SHP77 (cell line): ENCODE measurements at places on chromosomes 2 and 18.

DNA sequence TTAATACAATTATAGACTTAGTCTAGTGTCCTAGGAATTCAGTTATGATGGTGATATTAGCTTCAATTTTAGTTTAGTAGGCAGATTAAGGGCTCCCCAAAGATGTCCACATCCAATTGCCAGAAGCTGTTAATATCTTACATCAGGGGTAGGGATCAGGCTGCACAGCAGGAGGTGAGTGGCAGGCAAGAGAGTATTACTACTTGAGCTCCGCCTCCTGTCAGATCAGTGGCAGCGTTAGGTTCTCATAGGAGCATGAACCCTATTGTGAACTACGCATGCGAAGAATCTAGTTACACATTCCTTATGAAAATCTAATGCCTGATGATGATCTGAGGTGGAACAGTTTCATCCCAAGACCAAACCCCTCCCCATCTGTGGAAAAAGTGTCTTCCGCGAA lies 54.9 kb downstream of the NYAP2 start:
- DNase-seq = no peak

- no peak for DNase-seq
Measured at GRCh38 chr2:17879913-17880274, 1.4 kb downstream of the KCNS3 start.

DNA sequence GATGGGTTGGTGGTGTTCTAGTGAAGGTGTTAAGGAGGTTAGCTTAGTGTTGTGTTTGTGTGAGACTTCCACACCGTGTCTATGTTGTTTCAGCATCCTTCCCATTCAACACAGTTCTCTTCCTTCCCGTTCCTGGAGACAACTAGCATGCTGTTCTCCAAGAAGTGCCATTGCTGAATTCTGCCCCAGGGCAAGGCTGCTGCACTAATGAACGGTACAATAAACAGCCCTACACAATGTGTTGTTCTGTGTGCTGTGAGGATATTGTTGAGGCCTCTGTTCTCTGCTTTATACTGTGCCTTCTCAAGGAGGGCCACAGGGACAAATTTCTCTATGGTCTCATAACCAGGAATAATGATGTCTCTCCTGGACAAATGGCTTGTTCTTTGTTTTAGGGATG lies 39.8 kb upstream of the ZEB2 start:
- no peak for DNase-seq

GRCh38 chr2:121376535-121377250 lies 91.7 kb upstream of the TFCP2L1 start:
- DNase-seq = no peak

DNA sequence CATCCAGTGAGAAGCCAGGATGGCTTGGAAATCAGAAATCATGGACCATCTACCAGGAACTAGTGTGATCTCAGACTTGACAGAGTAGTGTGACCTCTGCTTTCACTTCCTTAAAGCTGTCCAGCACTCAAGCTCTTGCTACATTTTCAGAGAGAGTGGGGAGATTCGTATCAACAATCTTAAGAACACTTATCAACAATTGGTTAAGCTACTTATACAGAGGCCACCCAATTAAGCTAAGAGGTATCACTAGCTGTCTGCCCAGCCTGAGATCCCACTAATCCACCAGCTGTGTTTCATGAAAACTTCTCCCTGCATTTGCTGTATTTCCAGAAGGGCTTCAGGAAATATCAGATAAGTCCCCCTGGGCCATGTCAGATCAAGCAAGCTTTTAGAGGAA lies 4.2 kb downstream of the RPRM start:
- DNase-seq = no peak

GRCh38 chr2:163662141-163662780 lies 73.5 kb downstream of the FIGN start:
- no peak for DNase-seq

DNA sequence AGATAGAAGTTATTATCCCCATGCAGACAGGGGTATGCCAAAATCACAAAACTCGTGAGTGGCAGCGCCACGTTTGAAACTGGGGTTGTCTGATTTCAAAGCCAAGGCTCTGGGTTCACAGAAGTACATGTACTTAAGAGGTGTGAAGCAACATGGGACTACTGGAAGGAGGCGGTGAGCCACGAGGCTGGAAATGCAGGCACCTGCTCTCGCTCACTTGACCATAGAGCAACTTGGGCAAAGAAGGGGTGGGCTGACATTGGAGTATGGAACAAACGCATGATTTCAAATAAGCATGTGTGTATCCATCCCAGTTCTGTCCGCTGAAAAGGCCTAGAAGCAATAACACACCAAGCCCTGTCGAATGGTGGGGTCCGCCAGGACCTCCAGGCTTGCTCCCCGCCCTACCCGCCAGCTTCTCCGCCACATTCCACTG lies 593 bp upstream of the ACTR2 start:
- DNase-seq = peak; percentile 4

DNA sequence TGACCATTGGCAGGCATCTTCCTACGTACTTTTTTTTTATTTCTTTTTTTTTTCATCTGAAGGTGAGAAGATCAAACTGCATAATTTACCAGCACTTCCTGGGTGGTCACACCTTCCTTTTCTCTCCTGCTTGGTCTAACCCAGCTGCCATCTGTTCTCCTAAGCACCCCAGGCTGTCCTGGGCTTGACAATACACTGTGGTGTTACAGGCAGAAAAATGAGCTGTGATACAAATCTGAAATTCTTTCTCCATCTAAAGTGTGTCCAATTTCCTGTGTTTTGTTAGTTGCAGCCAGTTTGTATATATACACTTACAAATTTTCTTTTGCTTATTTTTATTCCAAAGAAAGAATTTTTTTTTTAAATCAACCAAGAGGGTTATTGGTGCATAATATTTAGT lies 786.0 kb upstream of the ZEB2 start:
- DNase-seq = no peak

DNA sequence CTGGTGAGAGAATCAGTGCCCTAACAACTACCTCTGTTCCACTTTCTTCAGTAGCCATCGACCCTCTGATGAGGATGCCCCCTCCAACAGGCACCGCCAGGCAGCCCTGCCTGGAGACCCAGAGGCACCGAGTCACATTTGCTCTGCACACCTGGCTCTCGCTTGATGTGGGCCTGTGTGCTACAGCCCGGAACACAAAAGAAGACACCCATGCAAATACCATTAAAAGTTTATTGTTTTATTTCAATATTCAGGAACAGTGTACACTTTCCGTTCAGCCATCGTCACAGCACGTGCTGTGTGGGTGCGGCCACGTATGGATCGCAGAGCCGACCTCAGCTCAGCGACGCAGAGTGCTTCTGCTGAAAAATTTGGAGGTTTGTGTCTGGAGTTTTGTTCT lies 154.0 kb downstream of the MBP start:
- DNase-seq = no peak

GRCh38 chr18:26181343-26181826 lies 44.9 kb upstream of the TAF4B start:
- no peak for DNase-seq

GRCh38 chr2:12604341-12604740 lies 112.4 kb upstream of the TRIB2 start:
- peak; percentile 35 for DNase-seq

GRCh38 chr2:33529771-33530481 lies 53.5 kb downstream of the RASGRP3 start:
- DNase-seq = no peak

GRCh38 chr2:112787729-112788393 lies 3.6 kb upstream of the IL1A start:
- no peak for DNase-seq

DNA sequence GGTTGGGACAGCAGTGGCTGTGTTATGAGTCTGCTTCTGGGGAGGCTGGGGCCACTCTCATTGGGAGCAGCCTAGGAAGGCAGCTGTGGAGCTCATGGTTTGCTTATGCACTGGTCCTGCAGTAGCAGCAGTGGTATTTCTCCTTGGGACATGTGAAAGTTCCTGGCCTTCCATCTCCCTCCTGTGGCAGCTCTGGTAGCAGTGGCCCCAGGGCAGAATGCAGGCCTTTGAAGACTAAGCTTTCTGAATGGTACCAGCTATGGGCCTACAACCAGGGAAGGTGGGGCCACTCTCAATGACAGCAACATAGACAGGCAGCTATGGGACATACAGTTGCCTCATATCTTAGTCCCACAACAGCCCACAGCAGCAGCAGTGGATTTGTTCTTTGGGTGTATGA lies 117.3 kb upstream of the VWC2L start:
- DNase-seq = no peak

- no peak for DNase-seq
Measured at GRCh38 chr2:1748176-1748740, 3.9 kb upstream of the PXDN start.

DNA sequence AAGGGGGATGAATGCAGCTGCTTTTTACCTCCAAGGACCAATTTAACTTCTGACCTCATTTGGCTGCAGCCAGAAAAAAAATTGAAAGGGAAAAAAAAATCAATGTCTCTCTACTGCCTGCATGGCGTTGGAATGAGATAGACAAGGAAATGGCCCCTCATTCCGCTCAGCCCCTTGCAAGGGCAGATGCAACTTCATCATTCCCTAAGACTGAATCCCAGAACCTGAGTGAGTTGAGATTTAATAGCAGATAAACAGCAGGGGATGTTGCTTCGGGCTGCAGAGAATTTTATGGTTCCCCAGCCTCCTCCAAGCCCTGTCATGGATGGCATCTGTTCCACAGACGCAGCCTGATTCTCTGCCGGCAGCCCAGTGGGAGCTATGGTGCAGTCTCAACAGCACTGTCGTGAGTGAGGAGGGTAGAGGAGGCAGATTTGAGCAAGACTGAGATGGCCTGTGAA lies 49.0 kb downstream of the CAPN13 start:
- DNase-seq = no peak

GRCh38 chr2:43176449-43176848 lies 50.0 kb downstream of the ZFP36L2 start:
- DNase-seq = no peak
